Sigmoid colon (tissue), 7 donors: ENCODE measurements at places on chromosomes 1 and 21. TPM values are rescaled to one million over a fixed set of nuclear protein-coding genes. Genes with fewer than 3 reads are reported as not detected.

DNA sequence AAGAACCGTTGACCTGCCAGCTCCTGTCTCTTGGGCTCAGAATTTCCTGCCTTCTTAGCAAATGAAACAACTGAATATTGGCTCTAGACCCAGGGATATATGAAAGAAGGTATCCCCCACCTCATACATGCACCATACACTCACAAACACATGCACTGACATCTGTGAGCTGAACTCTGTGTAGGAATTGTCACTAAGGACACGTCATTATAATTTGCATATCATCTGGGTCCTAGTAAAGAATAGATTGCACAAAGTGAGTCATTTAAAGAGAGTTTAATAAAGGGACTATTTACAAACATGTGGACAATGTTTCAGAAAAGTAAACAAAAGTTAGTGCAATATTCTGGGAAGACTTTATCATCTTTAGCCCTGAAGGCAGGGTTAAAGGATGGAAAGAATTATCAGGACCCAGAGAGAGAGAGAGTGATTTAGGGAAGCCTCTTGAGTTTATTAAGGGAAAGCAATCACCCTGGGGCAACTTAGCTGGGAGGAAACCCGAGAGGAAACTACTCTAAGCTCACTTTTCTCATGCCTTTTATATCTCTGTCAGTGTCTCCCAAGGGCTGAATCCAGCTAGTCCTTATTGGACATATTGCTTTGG, 74.1 kb upstream of the PLA2G4A start:
- DNase-seq, result no peak

DNA sequence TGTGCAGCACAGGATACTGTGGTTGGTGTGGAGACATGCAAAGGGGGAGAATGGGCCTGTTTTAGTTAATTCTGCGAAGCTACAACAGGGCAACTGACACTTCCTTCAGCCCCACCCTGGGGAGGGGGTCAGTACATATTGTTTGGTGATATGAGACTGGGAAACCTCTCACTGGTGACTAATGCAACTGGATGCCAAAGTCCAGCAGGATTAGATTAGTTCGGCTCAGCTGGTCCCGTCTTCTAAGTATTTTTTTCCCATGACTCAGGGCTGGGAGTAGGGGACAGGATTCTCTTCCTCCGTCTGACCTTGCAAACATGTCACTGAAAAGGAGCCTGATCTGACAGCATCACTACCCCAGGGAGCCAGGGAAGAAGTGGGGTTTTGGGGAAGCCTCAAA, 43.0 kb downstream of the PLXNA2 start:
- DNase-seq, result no peak

Gene RPE65
- total RNA-seq, result not detected

Gene LDLRAD1
- not detected for total RNA-seq

GRCh38 chr1:172497230-172497629, 35.7 kb upstream of the SUCO start:
- no peak for DNase-seq

- no peak for DNase-seq
Observed at GRCh38 chr21:42063571-42064521, 7.3 kb upstream of the UMODL1 start.

Gene DNAJC28
- 3.0 TPM for total RNA-seq

Gene VHLL
- not detected for total RNA-seq

DNA sequence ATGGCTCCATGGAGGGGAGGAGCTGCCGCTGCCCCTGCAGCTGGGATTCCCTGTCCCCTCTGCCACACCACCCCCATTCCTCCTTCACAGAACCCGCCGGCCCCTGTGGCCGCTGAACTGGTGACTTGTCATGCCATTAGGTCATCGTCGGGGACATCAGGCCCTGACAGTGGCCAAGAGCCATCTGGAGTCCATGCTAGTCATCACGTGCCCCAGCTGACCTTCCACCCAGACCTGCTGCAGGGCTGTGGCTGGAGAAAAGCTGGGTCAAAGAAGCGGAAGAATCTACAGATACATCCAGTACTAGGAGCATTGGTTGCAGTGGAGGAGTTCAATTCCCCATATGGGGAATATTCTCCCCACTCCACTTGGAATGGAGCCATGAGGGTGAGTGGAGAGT, 78.1 kb downstream of the KCNJ15 start:
- no peak for DNase-seq

Gene FTCD
- total RNA-seq, result not detected

GRCh38 chr1:159179906-159180305, 8.5 kb downstream of the CADM3 start:
- DNase-seq, result no peak

Gene KRTAP19-3
- not detected for total RNA-seq

DNA sequence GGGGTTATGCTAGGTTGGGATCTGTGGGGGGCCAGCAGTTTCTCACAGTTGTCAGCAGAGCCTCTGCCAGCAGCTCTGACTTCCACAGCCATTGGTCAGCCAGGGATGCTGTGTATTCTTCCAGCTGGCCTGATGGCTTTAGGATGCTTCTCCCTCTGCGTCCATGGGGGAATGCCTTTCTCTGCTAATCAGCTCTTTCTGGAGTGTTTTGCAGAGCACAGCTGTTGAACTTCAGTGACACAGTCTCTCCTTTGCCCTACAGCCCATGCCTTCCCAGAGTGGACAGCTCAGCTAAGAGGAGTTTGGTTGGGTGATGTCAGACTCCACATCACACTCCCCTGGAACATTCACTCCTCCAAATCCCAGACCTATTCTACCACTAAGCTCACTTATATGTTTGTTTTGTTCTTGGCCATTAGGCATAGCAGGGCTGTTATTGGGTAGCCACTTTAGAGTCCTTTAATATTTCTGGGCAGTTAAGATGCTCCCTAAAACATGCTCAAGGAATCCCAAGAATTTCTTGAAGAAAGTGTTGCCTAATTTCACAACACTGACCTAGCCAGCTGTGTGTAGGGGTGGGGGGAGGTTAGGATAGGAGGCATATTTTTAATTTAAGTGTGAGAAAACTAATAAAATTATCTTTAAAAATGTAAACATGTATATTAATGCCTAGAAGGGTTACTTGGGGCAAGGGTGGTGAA, 75.3 kb upstream of the KIAA0040 start:
- DNase-seq, result peak; percentile 91

DNA sequence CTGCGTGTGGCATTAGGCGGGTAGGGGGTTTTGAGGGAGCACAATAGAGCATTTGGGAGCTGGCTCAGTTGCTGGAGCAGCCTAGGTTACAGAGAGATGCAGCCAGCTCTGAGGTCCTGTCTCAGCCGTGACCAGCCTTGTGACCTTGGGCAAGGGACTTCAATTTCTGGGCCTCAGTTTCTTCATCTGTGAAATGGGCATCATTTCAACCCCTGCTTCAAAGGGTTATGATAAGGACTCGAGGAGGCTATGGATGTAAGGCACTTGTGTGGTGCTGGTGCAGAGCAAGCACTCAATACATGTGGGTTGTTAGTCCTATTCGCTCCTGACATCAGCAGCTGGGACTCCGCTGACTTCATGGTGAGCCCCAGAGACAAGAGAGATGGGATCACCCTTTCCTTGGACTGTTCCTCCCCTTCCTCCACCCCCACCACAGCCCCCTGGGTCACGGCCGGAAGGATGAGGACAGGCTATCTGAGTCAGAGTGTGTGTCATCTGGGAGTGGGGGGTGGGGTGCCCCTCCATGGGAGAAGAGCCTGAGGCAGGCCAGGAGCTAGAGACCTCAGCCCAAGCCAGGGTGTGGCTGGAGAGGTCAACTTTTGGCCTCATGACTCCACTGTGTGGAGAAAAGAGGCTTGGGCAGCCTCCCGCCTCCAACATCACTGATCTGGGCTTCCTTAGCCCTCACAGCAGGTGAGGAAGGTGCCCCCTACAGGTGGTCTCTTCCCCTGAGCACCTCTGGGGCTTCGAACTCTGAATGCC, 71.4 kb upstream of the ZBTB40 start:
- no peak for DNase-seq

Gene SCYL3
- 9.6 TPM for total RNA-seq

DNA sequence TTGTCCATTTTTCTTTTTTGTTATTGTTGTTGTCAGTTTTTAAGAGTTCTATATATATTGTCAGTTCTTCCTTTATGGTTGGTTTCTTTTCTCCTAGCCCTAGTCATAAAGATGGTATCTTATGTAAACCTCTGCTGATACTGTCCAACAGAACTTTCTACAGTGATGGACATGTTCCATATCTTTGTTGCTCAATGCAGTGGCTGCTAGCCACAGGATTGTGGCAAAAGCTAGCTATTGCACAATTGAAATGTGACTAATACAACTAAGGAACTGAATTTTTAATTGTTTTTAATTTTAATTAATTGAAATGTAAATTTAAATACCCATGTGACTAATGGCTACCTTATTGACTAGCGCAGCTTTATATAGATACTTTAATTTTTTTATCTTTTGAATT, 411.8 kb upstream of the PTBP2 start:
- no peak for DNase-seq

GRCh38 chr1:7062346-7063061, 277.2 kb downstream of the CAMTA1 start:
- no peak for DNase-seq

Gene TGFB2
- total RNA-seq, result 7.5 TPM

Gene AKR1A1
- total RNA-seq, result 58.1 TPM

Gene GPA33
- total RNA-seq, result 0.36 TPM

DNA sequence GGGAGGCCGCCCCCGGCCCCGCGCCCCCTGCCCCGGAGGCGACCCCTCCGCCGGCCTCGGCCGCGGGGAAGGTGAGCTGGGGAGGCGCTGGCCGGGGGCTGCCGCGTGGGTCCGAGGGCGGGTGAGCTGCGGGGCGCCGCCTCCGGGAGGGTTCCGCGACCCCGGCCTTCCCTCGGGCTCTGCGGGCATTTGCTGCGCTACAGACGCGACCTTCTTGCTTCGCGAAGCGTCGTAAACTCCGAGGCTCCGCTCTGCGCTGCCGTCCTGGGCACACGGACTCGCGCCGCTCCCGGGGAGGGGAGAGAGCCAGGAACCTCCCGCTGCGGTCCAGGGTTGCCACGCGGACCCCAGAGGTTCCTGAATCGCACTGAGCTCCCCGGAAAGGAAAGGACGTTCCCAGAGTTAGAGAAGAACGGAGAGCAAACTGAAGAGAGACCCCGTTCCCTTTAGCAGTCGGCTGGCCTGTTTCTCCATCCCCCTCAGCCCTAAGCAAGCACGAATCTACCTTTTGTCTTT, 345 bp downstream of the SLX9 start:
- no peak for DNase-seq

GRCh38 chr1:177162243-177162642, 2.3 kb downstream of the ASTN1 start:
- no peak for DNase-seq

Gene COL11A1
- 0.36 TPM for total RNA-seq

Gene KRTAP20-3
- not detected for total RNA-seq

Gene HAO2
- not detected for total RNA-seq

GRCh38 chr1:191134796-191135195, 657.1 kb upstream of the BRINP3 start:
- DNase-seq, result no peak

Gene GPR161
- 23.0 TPM for total RNA-seq

Gene CFH
- total RNA-seq, result 40.2 TPM
